Urinary bladder (tissue), 4 donors: ENCODE measurements at places on chromosomes 2 and 18. TPM values are rescaled to one million over a fixed set of nuclear protein-coding genes. Genes with fewer than 3 reads are reported as not detected.
A peak's percentile ranks its signal among the peaks of the same experiment; 100 is the strongest.

The ELP2 gene
- 172 TPM for total RNA-seq

The LIMS2 gene
- 18.7 TPM for total RNA-seq

The ALK gene
- total RNA-seq, result 1.0 TPM

The CNGA3 gene
- 0.85 TPM for total RNA-seq

DNA sequence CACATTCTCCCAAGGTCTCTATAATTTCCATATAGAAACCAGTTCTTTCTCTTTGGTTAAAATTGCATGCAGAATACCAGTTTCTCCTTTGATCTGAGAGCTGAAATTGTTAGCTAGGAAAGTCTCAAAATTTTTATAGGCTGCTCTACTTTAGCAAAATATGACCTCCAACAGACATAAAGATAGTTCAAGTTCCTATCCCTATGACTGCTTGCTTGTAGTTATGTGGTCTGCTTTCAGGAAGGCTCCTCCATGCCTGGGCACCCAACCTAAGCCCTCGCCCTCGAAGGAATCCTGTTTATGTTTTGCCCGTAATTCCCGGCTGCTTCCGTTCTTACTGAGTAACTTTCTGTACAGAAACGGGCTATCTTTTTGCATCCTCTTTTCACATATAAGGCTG lies 28.0 kb upstream of the LTBP1 start:
- no peak for DNase-seq

DNA sequence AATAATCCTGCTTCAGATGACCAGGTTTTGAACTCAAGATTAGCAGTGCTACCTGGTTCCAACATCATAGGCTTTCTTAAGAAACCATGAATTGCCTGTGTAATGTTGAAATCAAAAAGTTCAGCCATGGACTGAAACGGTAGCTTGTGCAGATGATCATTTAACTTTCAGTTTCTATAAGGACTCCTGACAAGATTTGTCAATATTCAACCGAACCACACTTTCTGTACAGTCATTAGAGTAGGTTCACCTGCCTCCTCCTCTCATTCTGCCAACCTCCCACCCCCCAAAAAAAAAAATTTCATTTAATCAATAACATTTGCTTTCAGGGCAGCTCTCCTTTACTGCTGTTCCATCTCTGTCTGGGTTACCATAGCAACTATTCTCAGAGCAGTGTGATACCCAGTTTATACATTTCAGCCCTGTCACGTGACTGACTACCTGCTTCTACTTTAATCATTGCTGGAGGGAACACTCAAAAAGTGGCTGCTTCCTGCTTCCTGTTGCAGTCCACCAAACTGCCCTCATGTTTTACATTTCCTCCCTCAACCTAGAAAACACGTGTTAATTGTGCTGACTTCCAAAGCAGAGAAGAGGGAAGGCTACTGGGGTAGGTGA lies 275.5 kb downstream of the SS18 start:
- no peak for DNase-seq

DNA sequence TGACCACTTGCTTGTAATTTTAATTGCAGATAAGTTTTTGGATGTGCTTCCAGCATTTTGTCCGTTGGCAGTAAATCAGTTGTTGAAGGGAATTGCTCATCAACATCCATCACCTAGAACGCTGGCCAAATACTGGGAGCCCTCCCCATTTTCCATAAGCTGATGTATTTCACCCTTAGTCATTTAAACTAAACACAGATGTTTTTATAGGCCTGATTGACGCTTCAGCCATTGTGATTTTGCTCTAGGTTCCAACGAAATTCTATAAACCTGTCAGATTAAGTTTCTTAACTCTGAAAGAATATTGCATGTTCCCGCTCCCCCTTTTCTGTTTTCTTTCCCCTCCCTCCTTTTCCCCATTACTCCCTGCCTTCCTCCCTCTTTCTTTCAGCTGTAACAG lies 1.0 kb upstream of the RPRM start:
- DNase-seq, result peak; percentile 81

GRCh38 chr2:136236019-136236418 lies 118.1 kb upstream of the CXCR4 start:
- DNase-seq, result no peak

GRCh38 chr2:9373476-9373875 lies 49.9 kb downstream of the ITGB1BP1 start:
- no peak for DNase-seq

- no peak for DNase-seq
Observed at GRCh38 chr2:234326694-234327093, 170.2 kb downstream of the ARL4C start.

- no peak for DNase-seq
Observed at GRCh38 chr2:150507071-150507470, 19.6 kb upstream of the RND3 start.

GRCh38 chr2:240250985-240251847 lies 110.8 kb upstream of the OTOS start:
- DNase-seq, result peak; percentile 51

DNA sequence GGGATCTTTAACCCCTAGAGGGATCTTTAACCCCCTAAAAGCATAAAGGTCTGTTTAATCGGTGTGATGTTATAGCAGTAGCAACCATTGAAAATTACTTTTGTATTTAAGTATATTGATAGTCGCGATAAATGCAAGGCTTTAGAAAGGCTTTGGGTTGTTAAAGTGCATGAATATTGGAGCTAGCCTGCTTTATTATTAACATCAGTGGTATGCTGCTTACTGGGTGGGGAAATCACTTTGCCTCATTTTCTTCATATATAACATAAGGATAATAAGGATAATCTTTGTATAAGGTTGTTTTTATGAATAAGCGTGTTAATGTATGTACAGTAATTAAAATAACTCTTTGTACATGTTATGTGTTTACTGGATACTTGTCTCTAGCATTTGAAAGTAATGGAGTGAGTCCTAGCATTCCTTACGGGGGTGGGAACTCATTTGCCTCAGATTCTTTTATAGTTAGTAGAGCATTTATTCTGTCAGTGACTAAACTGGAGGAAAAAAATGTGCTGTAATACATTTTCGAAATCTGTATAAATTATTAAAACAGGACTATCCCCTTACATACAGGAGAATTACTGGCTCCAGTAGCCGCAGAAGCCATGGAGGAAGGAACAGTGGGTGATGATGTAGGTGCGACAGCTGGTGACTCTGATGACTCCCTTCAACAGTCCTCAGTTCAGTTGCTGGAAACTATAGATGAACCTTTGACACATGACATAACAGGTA lies 122.2 kb downstream of the BIRC6 start:
- no peak for DNase-seq

DNA sequence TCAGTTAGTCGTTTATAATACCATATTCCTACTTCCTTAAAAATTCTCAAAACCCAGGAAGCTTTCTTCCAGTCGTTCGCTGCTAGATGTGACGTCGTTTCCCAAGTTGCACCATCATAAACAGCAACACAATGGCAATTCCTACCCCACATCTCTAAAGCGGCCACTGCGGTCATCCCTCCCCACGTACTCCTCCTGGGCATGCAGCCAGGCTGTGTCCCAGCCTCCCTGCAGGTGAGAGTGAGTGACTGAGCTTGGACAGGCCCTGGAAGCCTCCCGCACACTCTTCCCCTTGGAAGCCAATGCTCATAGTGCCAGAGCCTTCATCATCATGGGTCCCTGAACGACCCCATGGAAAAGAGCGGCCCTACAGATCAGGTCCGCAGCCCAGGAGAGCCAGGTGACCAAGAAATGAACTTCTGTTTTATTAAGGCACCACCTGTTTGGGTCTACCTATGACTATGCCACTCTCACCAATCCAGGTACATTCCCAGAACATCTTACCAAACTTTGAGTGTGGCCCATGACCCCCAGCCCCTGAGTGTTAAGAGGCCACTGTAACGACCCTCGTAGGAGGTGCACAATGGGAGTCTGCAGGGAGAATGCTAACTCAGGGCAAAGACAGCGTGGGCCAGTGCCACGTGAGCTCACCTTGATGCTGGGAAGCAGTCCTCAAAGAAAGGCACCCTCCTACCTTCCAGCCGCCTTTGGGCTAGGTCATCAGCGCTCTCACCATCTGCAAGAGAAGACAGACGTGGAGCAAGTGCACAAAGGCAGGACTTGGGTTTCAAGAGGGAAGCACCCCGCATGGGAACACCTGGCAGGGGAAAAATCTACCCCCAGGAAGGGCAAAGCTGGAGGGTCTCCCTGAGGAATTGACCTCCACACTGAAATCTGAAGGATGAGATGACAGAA lies 74.7 kb upstream of the RAB6C start:
- DNase-seq, result no peak
